ENCODE measurements at places on chromosomes 13 and 19.

DNA sequence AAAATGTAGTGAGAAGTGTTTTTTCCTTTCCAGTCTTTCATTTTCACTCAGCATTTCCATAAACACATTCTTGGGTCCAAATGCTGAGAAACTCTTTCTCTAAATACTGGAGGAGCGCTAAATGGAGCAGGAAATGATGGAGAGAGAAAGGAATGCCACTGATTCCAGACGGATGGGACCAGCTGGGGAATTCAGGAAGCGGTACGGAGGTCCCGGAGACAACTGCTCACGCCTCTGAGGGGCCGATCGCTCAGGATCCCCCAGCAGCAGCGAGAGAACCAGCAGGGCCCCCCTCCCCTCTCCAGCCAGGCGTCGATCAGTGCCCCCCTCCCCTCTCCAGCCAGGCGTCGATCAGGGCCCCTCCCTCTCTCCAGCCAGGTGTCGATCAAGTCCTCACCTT lies 13.2 kb downstream of the RASA3 start:
- DNase-seq: no peak

GRCh38 chr13:28373810-28374209 lies 121.1 kb downstream of the FLT1 start:
- DNase-seq: no peak

DNA sequence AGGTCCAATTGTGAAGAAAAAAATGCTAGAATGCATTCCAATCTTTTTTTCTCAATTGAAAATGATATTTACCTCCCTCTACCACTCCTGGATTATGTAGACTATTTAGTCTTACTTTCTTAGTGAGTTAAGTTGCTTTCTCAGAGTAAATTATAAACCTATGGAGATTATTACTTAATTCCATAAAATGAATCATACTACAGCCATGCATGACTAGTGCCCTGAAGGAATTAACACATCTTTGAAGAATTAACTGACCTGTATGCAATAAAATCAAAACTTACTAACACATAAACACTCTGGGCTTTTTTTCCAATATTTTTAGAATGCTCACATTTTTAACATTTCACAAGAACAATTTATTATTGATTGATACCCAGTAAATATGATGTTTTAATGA lies 379.4 kb upstream of the DACH1 start:
- no peak for DNase-seq

DNA sequence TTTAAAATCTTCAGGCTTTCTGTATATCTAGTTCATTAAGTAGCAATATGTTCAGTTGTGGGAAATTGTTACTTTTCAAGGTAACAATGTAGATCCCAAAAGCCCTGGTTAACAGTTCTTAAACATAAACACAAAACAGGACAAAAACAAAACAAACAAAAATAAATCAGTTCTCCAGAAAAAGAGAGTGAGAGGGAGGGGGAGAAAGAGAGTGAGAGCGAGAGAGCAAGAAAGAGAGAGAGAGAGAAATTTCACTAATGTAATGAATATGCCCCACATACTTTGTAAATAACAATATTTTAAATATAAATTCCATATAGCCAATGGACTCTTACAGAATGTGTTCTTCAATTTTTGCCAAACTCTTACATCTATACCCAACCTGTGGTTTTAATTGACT lies 275.5 kb downstream of the GPC6 start:
- no peak for DNase-seq

- DNase-seq: no peak
These were observed 83.0 kb downstream of the POLR1D start for GRCh38 chr13:27704681-27705080.

Measured in activated CD8-positive, alpha-beta memory T cell treated with anti-CD3 and anti-CD28 coated beads for 48 hours (primary cell).